ENCODE measurements at places on chromosomes 11 and 22.
A peak's percentile ranks its signal among the peaks of the same experiment; 100 is the strongest.

DNA sequence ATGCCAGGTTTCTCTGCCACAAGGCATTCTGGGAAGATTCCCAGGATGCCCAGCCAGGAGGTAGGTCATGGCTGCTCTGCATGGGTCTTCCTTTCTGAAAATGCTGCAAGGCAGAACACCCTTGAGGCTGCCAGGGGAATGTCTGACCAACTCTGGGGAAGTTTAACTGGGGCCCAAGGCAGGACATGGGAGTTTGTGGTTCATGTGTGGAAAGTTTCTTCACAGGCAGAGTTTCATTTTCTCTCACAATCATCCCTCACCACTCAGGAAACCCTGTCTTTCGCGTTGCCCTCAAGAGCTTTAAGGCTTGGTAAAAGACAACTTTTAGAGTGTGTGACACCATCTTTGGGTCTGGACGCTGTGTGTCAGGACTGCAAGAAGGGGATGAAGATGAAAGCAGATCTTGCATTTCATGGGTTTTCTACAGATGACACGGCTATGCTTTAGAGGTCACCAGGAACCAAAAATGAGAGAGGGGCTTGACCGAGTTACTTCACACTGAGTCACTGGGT is 133.5 kb downstream of the CD44 start:
- H3K27ac ChIP-seq, result peak overlapping the region; percentile 77
- peak overlapping the region; percentile 10 for H3K4me3 ChIP-seq
- peaks cover 43% of the 10 kb centered on the region for H3K4me1 ChIP-seq
- peak; percentile 74 for DNase-seq
- H3K36me3 ChIP-seq, result no peaks in the 10 kb centered on the region

GRCh38 chr22:43013355-43014315 is 1.3 kb downstream of the PACSIN2 start:
- peak overlapping the region; percentile 80 for H3K27ac ChIP-seq
- H3K4me3 ChIP-seq, result peak overlapping the region; percentile 96
- peaks cover 24% of the 10 kb centered on the region for H3K4me1 ChIP-seq
- H3K36me3 ChIP-seq, result no peaks in the 10 kb centered on the region
- H3K27me3 ChIP-seq, result peaks cover 3% of the 10 kb centered on the region

DNA sequence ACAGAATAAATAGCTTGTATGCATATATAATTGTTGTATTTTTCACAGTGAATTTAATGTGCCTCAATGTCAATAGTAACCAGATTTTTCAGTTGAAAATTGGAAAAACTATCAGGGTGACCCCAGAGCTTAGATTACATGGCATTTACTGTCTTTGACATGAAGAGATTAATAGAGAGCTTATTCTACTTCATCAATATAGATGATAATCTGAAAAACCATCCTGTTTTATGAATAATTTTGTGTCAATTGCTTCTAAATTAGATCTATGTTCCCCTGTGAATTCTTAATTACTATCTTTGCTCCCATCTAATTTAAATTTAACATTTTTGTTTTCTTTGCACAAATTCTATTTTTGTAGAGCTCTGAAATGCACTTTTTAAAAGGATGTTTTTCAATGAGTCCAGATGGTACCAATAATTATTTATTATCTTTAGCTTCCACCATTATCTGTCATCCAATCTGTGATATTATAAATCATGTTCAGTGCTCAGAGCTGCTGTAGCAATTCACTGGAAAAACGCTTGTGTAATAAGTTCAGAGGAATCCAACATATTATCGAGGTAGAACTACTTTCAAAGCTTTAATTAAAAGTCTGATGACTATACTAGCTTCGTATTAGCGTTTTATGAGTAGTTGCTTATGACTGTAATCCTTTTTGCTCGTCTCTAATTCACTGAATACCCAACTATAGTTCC is 291.4 kb downstream of the JRKL start:
- H3K4me1 ChIP-seq, result no peaks in the 10 kb centered on the region
- H3K27ac ChIP-seq, result no peak overlapping the region
- H3K36me3 ChIP-seq, result no peaks in the 10 kb centered on the region
- DNase-seq, result no peak
- no peak overlapping the region for H3K4me3 ChIP-seq
- no peaks in the 10 kb centered on the region for H3K27me3 ChIP-seq

- H3K4me1 ChIP-seq, result peaks cover 32% of the 10 kb centered on the region
- no peaks in the 10 kb centered on the region for H3K27me3 ChIP-seq
- H3K27ac ChIP-seq, result no peak overlapping the region
- DNase-seq, result no peak
These were observed 5.2 kb downstream of the C1QTNF6 start for GRCh38 chr22:37182949-37183245.

DNA sequence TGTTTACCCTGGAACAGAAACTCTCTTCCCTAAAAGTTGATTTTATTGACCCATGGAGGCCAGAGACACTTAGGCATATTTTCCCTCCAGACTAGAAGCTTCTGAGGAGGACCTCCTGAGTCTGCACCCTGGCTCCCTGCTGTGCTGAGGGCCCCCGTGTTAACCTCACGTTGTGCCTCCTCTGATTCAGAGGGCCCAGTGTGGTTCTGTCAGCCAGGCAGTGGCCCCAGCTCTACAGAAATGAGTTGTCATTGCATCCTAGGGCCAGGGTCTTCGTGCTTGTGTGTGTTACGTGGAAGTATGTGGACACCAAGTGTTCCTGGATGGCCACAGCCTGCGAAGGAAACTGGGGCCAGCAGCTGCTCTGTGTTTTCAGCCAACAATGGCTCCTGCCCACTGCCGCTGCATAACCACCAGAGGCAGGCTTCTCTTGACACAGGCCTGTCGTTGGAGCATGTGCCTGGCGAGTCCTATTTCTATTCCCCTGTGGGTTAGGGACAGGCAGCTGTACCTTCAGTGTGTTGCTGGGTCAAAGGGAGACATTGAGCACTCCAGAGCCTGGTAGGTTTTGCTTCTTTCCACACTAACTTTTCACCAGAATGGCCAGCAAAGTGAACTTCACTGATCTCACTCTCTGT is 44.5 kb downstream of the MED15 start:
- H3K4me1 ChIP-seq, result peaks cover 62% of the 10 kb centered on the region
- DNase-seq, result peak; percentile 64
- peaks cover 52% of the 10 kb centered on the region for H3K36me3 ChIP-seq
- peak overlapping the region; percentile 82 for H3K4me3 ChIP-seq
- peak overlapping the region; percentile 96 for H3K27ac ChIP-seq

DNA sequence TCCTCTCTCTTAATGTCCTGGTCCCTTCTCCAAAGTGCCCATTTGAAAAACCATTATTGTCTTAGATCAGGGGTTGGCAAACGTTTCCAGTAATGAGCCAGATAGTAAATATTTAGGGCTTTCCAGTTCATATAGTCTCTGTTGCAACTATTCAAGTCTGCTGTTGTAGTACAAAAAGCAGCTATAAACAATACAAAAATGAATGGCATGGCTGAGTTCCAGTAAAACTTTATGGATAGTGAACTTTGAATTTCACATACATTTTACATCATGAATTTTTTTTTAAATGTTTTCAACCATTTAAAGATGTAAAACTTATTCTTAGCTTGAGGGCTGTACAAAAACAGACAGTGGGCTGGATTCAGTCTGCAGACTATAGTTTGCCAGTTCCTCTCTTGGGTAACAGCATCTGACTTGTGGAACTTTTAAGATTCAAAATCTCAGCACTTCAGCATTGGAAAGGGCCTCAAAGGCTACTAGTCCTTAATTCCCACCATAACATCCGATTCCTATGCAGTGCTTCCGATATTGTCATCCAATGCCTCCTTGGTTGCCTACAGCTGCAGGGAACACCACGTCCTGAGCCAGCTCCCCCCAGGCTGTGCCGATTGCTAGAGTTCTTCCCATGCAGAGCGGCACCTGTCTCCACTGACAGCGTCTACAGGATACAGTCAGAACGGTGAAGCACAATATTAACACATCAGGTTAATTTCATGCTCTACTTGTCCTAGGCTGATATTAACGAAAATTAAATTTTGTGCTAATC is 65.6 kb upstream of the E2F8 start:
- no peak overlapping the region for H3K4me3 ChIP-seq
- no peak for DNase-seq
- no peaks in the 10 kb centered on the region for H3K4me1 ChIP-seq
- H3K27me3 ChIP-seq, result peaks cover 6% of the 10 kb centered on the region
- no peaks in the 10 kb centered on the region for H3K36me3 ChIP-seq

DNA sequence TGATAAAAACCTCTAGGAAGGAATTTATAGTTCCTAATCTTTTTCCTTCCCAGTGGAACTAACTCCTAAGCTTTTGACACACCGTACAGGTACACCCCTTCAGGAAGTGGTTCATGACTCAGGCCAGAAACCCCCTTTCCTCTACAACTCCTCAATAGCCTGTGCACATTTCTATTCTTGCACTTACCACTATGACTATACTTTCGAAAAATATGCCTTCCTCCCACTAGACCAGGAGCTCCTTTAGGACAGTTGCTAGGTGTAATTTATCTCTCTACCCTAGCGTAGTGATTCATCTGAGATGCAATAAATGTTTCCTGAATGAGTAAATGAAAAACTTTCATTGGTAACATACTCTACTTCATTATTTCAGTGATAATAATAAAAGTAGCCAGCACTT is 14.5 kb downstream of the MAP6 start:
- peaks cover 9% of the 10 kb centered on the region for H3K4me1 ChIP-seq
- no peaks in the 10 kb centered on the region for H3K36me3 ChIP-seq
- H3K27me3 ChIP-seq, result peaks cover 23% of the 10 kb centered on the region
- peak; percentile 21 for DNase-seq
- no peak overlapping the region for H3K4me3 ChIP-seq

DNA sequence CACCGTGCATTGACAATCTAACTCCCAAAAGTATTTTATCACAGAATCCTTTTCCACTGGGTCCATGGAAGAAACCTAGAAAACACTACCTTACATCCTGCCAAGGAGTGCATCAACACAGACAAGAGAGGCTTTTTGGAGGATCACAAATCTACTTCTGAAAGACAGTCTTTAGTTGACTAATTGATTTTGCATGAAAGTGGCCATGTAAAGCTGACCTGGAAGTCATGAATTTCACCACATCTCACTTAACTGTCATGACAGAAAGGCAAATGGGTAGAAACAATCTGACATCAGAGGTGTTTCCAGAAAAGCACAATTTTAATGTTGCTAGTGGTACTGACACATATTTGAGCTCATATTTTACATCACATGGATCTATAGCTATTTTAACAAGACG is 101.6 kb downstream of the FAM76B start:
- H3K27ac ChIP-seq, result peak overlapping the region; percentile 46
- no peak for DNase-seq
- no peaks in the 10 kb centered on the region for H3K27me3 ChIP-seq

- H3K36me3 ChIP-seq, result peaks cover 28% of the 10 kb centered on the region
- H3K27ac ChIP-seq, result peak overlapping the region; percentile 95
- DNase-seq, result no peak
- peaks cover 52% of the 10 kb centered on the region for H3K4me1 ChIP-seq
- H3K27me3 ChIP-seq, result peaks cover 11% of the 10 kb centered on the region
These were observed 37.7 kb upstream of the SPON1 start for GRCh38 chr11:13924801-13925327.

GRCh38 chr11:65617136-65617850 is 1.7 kb downstream of the PCNX3 start:
- no peak for DNase-seq
- peaks cover 33% of the 10 kb centered on the region for H3K36me3 ChIP-seq
- H3K27me3 ChIP-seq, result peaks cover 3% of the 10 kb centered on the region
- peaks cover 11% of the 10 kb centered on the region for H3K4me1 ChIP-seq

GRCh38 chr11:45606514-45607281 is 58.7 kb downstream of the CHST1 start:
- H3K4me1 ChIP-seq, result no peaks in the 10 kb centered on the region
- no peak overlapping the region for H3K27ac ChIP-seq
- H3K27me3 ChIP-seq, result peaks cover 15% of the 10 kb centered on the region
- no peak for DNase-seq

- no peak for DNase-seq
- H3K36me3 ChIP-seq, result no peaks in the 10 kb centered on the region
- no peaks in the 10 kb centered on the region for H3K27me3 ChIP-seq
These were observed 20.6 kb upstream of the EIF3M start for GRCh38 chr11:32562839-32563599.

- DNase-seq, result peak; percentile 83
- H3K27me3 ChIP-seq, result no peaks in the 10 kb centered on the region
- H3K27ac ChIP-seq, result peak overlapping the region; percentile 73
- H3K4me3 ChIP-seq, result peak overlapping the region; percentile 61
These were observed 16.6 kb downstream of the CRELD2 start for GRCh38 chr22:49934891-49935557.

DNA sequence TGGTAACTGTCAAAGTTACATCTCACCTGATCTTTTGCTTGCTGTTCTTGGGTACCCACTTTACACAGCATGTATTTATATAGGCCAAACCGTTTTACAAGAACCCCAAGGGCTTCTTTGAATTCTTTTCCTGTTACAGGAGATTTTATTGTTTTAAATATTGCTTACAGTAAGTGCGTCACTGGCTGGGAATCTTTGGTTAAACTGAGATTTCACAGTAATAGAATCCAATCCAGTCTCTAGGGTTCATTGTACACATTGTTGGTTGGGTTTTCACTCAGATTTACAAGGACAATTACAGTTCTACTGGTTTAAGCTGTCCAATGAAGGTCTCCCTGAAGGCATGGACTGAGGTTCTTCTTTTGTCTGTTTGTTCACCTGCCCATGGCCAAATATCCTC is 171.7 kb downstream of the INSC start:
- H3K36me3 ChIP-seq, result no peaks in the 10 kb centered on the region
- no peaks in the 10 kb centered on the region for H3K27me3 ChIP-seq
- H3K4me3 ChIP-seq, result no peak overlapping the region
- H3K4me1 ChIP-seq, result no peaks in the 10 kb centered on the region
- no peak for DNase-seq

- H3K4me1 ChIP-seq, result peaks cover 19% of the 10 kb centered on the region
- H3K4me3 ChIP-seq, result peak overlapping the region; percentile 91
- DNase-seq, result no peak
- peaks cover 11% of the 10 kb centered on the region for H3K36me3 ChIP-seq
- no peaks in the 10 kb centered on the region for H3K27me3 ChIP-seq
- peak overlapping the region; percentile 97 for H3K27ac ChIP-seq
These were observed 737 bp downstream of the BCL2L13 start for GRCh38 chr22:17639247-17639741.

GRCh38 chr11:66281776-66282467 is 3.9 kb downstream of the CNIH2 start:
- H3K27me3 ChIP-seq, result peaks cover 10% of the 10 kb centered on the region
- no peak overlapping the region for H3K4me3 ChIP-seq
- DNase-seq, result no peak
- H3K4me1 ChIP-seq, result peaks cover 9% of the 10 kb centered on the region
- peak overlapping the region; percentile 54 for H3K27ac ChIP-seq

- no peak overlapping the region for H3K27ac ChIP-seq
- H3K4me1 ChIP-seq, result no peaks in the 10 kb centered on the region
- H3K27me3 ChIP-seq, result no peaks in the 10 kb centered on the region
- H3K4me3 ChIP-seq, result no peak overlapping the region
These were observed 250.3 kb upstream of the TBCEL start for GRCh38 chr11:120773501-120774031.

DNA sequence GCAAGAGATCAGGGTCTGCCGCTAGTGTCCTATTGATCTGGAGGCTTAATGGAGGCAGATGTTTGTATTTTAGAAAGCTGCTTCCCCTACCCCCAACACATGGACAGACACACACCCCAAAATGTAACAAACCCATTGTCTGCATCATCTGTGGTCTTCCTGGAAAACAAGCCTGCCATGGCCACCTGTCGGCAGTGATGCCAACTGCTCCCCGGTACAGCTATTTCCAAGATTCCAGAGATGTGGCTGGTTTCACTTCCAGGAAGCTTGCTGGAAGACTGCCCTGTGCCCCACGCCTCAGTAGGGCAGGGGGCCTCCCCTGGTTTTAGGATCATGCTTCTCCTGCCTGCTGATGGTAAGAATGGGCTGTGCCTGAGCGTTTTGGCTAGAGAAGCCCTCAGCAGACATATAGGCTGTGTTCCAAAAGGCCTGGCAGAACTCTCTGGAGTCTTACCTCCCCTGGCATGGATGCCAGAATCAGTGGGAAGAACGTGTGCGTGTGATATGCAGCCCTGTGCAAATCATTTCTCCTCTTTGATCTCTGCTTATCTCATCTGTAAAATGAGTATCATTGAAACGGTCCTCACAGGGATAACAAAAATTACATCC is 108.6 kb downstream of the FBXO7 start:
- DNase-seq, result no peak
- H3K27me3 ChIP-seq, result no peaks in the 10 kb centered on the region
- H3K4me1 ChIP-seq, result no peaks in the 10 kb centered on the region
- no peaks in the 10 kb centered on the region for H3K36me3 ChIP-seq
- H3K27ac ChIP-seq, result no peak overlapping the region
